ENCODE measurements at places on chromosomes 6 and 20. TPM values are rescaled to one million over a fixed set of nuclear protein-coding genes. Genes with fewer than 3 reads are reported as not detected.

The HLA-DQB1 gene
- 7.7 TPM for polyA plus RNA-seq

The IMPG1 gene
- 2.9 TPM for polyA plus RNA-seq

The PTCHD4 gene
- 1.1 TPM for polyA plus RNA-seq

The PDE7B gene
- 5.5 TPM for polyA plus RNA-seq

The HLA-DQA1 gene
- 7.9 TPM for polyA plus RNA-seq

The MYLK4 gene
- 1.3 TPM for polyA plus RNA-seq

The TP53INP2 gene
- polyA plus RNA-seq = 13.8 TPM

The BMP6 gene
- 6.8 TPM for polyA plus RNA-seq
